CD8-positive, alpha-beta T cell (primary cell): ENCODE measurements at places on chromosomes 7 and 10.

DNA sequence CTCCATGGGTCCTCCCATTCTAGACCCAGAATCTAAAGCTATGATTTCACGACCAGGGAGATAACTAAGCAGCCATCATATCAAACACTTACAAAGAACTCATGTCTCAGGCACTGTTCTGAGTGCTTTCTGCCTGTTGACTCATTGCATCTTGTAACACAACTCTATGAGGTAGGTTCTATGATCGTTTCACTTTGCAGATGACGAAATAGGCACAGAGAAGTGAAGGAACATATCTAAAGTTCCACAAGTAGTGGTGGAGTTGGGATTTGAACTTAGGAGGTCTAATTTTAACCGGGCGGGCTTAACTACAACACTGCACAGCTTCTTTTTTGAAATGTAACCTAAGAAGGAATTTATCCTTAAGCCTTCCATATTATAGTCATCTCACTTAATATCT lies 2.9 kb downstream of the RBP4 start:
- no peak for DNase-seq

- DNase-seq, result no peak
Measured at GRCh38 chr7:150565239-150565638, 2.0 kb upstream of the GIMAP4 start.

DNA sequence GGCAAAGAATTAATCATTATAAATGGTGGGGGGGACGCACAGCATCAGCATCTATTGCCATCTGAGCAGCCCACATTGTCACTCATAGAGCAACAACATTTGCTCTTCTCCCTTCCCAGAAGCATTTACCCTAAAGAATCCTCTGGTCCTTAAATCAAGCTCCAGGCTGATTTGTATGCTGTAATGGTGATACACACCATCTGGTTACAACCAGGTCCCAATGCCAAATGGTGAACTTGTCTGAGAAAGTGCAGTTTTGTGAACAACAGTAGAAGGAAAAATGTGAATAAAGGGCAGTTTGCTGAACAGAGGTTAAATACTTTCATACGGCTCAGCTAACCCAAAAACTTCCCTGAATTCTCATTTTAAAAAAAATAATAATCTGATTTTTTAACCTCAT lies 38.8 kb upstream of the TCF7L2 start:
- no peak for DNase-seq

GRCh38 chr7:45682836-45683555 lies 108.8 kb downstream of the ADCY1 start:
- DNase-seq, result no peak

DNA sequence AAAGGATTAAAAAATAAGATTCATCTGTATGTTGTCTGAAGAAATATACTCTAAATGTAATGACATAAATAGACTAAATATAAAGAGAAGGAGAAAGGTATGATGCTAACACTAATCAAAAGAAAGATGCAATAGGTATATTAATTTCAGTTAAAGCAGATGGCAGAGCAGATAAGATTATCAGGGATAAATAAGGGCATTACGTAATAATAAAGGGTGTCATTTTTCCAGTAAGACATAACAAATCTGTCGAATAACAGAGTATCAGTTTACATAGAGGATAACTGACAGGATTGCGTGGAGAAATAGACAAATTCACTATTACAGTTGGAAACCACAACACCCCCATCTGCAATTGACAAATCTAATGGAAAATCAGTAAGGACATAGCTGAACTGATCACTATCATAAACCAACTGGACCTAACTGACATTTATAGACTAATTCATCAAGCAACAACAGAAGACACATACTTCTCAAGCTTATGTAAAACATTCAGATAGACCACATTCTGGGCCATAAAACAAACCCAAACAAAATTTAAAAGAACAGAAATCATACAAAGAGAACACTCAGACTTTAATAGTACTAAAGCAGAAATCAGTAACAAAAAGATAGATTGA lies 384.1 kb upstream of the COBL start:
- no peak for DNase-seq

- DNase-seq, result no peak
Measured at GRCh38 chr7:127870231-127870907, 160.9 kb downstream of the LRRC4 start.

DNA sequence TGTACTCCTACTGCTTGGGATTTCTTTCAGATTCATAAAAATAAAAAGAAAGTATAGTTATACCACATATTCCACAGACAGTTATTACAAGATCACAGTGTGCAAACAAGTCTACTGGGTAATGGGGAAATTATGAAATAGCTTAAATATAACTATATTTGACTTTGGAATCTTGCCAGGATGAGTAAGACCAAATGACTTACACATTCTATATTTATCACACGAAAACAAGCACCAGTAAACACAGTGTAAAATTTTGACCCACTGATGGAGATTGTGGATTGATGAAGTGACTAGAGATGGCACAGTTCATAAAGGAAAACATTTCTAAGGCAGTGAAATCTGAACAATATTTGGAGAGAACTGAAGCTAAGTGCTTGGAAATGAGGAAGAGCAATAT lies 339.7 kb downstream of the THSD7A start:
- DNase-seq, result no peak

DNA sequence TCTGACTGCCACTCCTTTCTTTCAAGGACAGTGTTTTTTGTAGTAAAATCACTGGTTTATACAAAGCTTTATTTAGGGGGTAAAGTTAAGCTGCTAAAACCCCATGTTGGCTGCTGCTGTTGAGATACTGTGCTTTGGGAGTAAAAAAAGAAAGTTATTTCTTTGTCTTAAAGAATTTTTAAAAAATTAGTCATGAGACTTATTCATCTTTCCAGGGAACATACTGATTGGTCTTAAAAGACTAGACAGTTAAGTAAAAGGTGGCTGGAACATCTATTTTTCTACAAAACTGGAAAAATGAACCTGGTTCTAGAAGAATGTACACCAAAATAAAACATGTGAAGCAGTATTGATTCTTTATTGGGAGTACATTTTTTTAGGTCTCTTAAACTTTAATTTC lies 20.6 kb downstream of the BBIP1 start:
- DNase-seq, result no peak

DNA sequence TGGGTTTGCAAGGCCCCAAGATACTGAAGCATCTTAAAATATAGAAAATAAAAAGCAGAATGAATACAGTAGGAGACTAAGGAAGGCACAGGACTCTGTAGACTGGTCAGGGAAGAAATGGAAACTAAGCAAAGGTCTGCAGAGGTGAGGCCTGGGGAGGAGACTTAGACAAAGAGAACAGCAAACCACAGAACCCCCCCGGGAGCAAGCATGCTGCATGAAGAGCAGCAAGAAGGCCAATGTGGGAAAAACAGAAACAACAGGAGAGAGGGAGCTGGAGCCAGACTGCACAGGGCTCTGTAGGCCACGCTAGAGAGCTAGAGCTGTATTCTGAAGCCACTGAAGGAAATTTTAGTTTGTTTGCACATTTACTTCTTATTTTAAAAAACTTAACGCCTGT lies 45.7 kb upstream of the ARID5B start:
- no peak for DNase-seq

- no peak for DNase-seq
Measured at GRCh38 chr10:74587109-74587854, 239.1 kb upstream of the KAT6B start.

DNA sequence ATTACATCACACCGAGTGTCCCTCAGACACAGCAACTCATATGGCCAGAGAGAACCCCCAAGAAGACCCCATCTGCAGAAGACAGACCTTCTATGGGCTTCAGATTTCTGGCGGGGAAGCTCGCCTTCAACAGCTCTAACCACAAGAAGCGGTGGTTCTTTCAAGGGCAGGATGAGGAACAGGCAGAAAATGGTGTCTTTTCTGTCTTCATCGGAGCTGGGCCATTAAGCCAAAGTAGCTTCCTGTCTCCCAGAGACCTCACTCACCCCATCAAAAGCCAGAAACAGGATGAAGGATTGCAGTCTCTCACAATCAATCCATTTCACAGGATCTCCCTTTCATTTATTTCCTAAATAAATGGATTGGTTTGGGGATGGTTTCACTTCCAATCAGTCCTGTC lies 149.1 kb downstream of the HERPUD2 start:
- no peak for DNase-seq

DNA sequence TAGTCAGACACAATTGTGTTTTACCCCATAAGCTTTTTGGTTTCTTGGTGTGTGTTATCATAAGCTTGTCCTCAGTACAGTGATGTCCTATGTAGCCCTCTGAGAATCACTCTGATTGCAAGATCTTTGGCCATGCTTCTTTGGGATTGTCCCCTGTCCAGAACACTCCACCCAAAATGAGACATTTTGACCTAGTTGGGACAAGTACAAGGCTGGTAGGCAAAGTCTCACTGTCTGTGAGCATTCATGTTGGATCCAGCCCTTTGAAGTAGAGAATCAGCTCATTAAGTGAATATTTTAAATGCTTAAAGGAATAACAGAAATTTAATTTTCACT lies 28.9 kb upstream of the PCGF5 start:
- no peak for DNase-seq

- DNase-seq, result no peak
Measured at GRCh38 chr10:124251317-124252065, 158.1 kb upstream of the CHST15 start.

DNA sequence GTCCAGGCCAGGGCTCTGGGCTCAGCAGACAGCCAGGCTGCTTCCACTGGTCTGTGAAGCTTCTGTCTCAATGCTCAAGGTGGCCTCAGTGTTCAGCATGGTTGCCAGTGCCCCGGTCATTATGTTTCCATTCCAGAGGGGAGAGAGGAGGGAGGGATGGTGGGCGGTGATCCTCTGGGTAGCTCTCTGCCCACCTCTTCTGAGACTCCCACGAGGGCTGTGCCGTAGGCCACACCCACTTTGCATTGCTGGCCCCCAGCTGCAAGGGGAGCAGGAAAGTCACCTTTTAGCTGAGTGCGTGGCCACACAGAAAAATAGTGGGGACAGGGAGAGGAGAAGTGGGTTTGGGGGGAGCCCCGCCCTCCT lies 42.5 kb downstream of the FOXK1 start:
- DNase-seq, result no peak

DNA sequence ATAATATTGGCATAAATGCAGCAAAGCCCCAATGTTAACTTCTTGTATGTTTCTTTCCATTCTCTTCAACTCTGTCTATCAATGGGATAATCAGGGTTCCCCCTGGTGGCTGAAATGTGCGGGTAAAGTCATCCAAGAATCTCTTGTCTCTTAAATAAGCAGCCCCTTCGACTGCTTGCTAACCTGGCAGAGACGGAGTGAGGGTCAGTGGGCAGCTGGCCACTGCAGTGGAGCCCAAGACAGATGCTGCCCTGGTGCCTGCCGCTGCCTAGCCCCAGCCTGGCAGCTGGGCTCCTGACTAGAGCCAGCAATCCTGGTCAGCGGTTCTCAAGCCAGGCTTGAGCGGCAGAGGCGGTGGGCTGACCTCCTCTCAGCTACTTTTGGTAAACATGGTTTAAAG lies 248.9 kb downstream of the COBL start:
- peak; percentile 47 for DNase-seq

DNA sequence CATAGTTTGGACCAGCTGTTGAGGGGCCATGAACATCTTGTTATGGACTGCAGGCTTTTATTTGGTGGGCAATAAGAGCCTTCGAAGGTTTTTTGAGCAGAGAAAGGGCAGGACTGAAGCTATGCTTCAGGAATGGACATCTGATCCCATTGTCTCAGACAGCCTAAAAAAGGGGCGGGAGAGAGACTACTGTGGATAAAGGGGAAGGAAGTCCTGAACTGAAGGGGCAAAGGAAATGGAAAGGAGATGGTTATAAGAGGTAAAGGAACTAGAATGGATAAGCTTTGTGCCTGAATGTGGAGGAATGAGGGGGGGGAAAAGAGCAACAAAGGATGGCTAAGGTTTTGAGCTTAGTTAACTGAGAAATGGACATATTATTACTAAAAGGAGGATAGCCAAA lies 172.5 kb downstream of the SKAP2 start:
- DNase-seq, result no peak

- DNase-seq, result peak; percentile 86
Measured at GRCh38 chr10:5977471-5978229, at the start of gene IL15RA. Gene IL15RA (minus strand): TSS chr10:5977543. CDS start chr10:5977492, 51 bp downstream.

GRCh38 chr10:28544058-28544457 lies 11.1 kb downstream of the WAC start:
- DNase-seq, result no peak

DNA sequence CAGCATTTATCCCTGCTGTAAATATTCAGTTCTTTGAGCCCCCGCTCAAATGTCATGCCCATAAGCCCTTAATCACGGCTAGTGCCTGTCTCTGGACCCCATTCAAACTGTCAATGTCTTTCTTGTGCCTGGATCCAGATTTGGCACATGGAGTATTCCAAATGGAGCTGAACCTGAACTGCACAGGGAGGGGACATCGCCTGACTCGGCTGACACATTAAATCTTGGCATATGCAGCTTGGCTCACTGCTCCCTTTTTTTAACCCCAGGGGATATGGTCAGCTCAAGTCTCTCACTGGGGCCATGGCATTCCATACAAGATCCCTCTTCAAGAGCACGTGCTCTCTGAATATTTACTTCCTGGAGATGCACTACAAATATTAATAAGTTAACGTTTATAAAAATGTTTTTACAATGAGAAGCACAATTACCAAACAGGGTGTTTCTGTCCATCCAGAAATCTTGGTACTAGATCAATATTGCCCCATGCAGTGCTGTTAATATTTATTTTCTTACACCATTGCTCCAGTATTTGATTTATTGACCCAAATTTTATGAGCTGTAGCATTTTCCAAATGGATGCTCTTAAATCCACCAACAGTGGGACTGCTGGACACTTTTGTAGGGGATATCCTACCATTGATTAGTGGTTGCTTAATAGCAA lies 57.4 kb downstream of the FGFR2 start:
- DNase-seq, result no peak

DNA sequence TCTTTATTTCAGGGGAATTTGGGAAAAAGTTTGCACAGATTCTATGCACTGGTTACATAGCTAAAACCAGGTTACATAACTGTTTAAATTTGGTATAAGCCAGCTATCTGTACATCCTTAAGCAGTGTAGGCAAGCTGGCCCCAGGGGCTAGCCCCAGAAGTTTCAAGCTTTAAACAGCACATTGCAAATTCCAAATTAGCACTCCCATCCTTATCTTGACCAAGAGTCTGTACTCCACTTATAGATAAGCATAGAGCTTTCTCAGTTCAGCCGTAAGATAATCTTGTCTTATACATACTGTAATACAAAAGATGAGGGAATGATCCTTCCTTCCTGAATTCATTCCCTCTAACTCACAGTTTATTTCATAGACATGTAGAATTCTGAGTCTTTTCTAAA lies 109.3 kb downstream of the SPAG6 start:
- no peak for DNase-seq
